Brain microvascular endothelial cell (primary cell): ENCODE measurements at places on chromosomes 3 and 15.

DNA sequence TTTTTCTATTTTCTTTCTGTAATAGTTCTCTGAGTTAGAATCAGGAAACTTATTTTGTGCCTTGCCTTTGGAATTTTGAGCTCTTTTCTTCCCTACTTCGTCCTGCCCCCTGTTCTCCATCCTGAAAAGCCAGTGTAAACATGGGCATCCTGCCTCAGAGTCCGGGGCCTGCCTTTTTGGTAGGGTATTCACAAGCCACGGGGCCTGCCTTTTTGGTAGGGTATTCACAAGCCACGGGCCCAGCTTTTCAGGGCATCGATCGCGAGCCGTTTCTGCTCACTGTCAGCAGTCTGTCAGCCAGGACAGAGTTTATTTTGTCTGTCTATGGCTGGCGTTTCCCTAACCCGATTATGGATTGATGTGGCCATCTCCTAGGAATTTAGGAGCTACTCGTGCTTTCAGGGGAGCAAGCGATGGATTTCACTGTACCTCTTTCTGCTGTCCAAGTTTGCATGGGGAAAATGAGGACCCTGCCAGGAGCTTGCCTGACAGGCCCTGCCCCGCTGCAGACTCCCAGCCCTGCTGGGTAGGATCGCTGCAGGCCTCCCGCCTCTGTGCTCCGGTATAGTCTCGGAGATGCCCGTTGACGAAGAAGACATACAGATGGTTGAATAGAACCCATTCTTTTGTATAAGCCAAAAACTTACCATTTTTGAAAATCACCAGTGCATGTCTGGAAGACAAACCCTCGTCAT lies 12.8 kb downstream of the SYNM start:
- no peak for DNase-seq

GRCh38 chr3:88211096-88211890 lies 61.5 kb downstream of the C3orf38 start:
- DNase-seq: no peak

- DNase-seq: no peak
Measured at GRCh38 chr3:106542101-106542769, 673.4 kb upstream of the CBLB start.

DNA sequence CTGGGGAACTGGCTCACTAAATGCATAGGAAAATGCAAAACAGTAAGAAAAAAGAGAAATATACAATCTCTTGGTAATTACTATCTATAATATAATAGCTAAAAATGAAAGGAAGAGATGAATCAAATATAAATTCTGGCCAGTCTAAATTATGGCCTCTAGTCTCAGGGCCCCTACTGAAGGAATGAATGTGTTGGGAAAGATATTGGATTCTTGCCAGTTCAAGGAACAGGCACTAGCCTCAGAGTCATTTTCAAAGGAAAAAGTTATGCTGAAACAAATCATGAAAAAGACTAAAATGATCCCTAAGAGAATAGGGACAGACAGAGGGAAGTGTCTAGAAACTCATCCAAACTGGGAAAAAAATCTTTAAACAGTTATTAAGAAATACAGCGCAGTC lies 62.4 kb downstream of the C3orf80 start:
- DNase-seq: no peak

DNA sequence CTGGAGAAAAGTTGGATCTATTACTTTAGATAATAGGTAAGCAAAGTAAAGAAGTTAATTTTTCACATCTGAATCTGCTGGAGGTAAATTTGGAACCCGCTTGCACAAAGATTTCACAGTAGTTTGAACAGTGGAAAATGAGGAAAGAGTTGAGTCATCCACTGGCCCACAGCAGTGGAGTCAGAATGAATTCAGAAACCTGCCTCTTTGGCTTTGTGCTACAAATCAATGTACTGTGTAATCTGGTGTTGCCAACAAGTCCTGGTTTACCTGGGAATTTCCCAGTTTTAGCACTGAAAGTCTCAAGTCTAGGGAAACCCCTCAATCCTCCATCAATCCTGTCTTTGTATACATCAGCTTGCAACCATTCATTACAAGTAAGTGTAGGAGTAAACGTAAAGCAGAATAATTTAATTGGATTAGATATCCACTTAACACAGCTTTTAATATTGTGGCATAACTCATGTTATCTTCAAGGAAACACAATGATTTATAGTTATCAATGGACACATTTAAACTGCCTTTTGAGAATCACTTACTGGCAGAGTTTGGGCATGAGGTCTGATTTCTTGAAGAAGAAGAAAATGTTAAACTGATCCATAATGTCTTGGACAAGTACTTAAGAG lies 100.6 kb downstream of the DCLK3 start:
- DNase-seq: no peak

GRCh38 chr3:186986816-186987215 lies 56.5 kb downstream of the ST6GAL1 start:
- DNase-seq: no peak

DNA sequence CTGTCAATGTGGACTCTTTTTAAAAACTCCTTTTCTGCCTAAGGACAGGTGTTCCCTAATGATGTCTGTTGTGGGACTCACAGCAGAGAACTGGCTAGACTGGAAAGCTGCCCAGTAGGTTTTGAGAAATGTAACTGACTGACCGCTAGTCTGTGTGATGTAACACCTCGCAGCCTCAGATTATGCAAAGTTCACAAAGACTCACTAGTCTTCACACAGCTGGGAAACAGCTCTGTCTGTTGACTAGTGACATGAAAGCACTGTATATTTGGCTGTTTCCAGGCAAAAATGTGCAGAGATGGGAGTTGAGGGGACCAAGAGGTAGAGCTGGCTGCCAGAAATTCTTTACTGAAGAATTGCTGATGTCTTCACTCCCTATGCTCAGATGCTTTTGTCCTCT lies 10.3 kb downstream of the PDZRN3 start:
- peak; percentile 69 for DNase-seq

DNA sequence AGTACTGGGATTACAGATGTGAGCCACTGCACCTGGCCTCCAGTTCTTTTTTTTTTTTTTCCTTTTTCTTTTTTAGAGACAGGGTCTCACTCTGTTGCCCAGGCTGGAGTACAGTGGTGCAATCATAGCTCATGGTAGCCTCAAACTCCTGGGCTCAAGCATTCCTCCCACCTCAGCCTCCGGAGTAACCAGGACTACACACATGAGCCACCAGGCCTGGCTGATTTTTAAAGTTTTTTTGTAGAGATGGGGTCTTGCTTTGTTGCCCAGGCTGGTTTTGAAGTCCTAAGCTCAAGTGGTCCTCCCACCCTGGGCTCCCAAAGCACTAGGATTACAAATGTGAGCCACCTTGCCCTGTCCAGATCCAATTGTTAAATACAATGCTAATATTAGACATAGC lies 13.6 kb upstream of the ULK3 start:
- DNase-seq: no peak

DNA sequence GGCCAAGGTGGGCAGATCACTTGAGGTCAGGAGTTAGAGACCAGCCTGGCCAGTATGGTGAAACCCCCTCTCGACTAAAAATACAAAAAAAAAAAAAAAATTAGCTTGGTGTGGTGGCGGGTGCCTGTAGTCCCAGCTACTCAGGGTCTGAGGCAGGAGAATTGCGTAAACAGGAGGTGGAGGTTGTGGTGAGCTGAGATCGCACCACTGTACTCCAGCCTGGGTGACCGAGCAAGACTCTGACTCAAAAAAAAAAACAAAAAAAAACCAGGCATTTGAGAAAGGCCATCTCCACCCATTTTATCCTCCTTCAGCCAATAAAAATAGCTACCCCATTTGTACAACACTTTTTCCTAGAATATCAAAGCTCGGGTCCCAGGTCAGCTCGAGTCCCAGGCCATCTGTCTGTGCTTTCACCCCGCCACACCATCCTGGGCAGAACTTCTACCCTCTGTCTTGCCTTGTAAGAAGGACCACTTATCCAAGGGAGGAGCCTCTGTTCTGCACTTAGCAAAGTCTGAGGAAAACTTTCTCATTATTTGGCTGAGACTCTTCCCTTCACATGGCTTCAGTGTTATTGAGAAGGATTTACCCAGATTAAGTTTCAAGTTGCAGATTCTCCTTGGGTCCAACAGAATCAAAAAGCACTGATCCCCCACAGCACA lies 99.1 kb downstream of the MESD start:
- peak; percentile 61 for DNase-seq

DNA sequence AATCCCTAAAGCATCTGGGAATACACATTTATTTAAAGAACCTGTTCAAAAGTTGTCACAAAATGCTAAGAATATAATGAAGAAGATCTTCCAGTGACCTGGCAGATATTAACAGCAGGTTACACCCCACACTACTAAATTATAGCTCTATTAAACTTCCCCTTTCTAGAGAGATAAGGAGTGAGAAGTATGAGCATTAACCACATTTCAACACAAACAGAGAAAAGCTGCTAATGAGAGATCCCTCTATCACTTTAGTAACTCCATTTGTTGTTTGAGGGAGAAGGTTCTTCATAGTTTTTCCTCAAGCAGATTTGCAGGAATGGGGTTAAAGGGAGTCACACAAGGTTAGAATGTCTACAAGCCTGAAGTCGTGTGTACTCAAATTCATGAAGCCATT lies 3.6 kb downstream of the COL8A1 start:
- DNase-seq: no peak

GRCh38 chr15:40785814-40786213 lies 16.0 kb downstream of the C15orf62 start:
- no peak for DNase-seq

GRCh38 chr3:13245615-13245978 lies 172.4 kb upstream of the IQSEC1 start:
- DNase-seq: no peak

DNA sequence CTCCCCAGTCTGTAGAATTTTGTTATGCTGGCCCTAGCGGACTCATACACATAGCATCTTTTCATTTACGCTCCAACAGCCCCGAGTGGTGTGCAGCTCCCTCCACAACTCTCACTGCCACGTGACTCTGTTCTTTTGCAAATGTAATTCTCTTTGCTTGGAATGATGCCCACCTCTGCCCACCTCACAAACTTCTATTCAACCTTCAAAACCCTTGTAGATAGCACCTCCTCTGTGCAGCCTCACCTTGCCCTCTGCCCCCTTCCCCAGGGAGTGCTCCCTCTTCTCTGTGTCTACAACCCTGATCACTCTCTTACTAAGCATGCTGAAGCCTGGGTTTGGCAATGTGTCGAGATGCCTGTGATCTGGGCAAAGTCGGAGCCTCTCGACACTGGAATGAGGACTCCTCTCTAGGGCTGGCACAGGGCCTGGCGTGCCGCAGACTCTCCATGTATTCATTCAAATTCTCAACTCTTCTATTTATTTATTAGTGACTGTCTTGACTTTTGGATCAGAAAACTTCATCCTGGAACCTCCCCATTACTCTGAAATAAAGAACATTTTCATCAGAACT lies 73.5 kb downstream of the MGLL start:
- DNase-seq: no peak

- DNase-seq: no peak
Measured at GRCh38 chr3:182965861-182966366, 14.4 kb downstream of the DCUN1D1 start.

GRCh38 chr3:189953551-189953950 lies 167.1 kb downstream of the P3H2 start:
- DNase-seq: no peak

DNA sequence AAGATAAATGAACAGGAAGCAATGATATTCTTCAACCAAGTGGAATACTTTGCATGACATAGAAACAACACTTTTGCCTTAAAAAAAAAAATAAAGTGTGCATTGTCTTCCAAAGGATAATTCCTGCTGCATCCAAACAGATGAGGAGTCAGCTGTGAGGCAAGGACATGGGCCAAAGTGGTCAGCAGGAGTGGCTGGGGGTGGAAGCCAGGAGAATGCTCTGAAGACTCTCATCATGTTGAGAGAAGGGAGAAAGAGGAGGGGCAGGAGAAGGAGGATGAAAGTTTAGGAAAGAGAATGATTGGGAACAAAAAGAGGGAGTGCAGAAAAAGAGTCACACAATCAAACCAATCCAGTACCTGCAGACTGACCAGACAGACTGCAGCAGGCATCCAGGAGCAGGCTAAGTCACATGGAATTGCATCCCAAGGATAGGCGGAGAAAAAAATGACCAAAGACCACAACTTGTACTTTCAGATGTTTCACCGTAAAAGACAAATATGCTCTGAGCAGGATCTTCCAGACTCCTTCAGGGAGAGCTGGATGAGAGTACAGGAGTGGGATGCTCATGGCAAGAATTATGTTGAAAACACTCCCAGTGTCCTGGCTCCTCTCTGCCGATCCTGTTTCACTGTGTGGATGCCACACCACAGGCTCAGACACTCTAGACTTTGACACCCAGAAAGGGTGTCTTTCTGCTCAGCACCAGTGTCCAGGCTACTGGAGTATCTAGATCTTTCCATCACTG lies 11.9 kb downstream of the ABI3BP start:
- no peak for DNase-seq

DNA sequence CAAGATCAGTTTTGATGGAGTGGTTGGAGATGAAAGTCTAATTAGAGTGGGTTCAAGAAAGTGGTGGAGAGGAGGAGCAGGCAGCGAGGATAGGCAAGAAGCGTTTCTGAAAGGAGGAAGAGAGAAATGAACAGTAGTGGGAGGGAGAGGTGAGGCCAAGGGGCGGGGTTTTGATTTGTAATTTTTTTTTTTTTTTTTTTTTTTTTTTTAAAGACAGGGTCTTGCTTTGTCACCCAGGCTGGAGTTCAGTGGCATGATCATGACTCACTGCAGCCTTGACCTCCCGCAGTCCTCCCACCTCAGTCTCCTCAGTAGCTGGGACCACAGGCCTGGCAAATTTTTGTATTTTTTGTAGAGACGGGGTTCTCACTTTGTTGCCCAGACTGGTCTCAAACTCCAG lies 36.6 kb downstream of the MRAS start:
- DNase-seq: no peak

DNA sequence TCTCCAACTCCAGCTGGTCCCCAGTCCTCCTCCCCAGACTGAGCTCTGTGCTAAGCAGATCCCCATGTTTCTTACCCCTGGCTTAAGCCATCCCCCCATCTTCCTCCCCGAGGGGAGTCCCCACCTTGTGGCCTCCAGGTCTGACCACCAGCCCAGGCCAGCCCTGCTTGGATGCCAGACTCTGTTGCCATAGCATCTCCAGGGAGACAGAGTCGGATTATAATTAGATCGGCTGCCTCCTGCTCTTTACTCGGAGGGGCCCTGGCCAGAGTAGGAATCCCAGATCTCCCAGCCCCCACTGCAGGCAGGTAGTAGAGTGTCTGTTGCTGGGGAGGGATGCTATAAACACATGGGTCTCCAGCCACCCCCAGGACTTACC lies 2.4 kb downstream of the KLHDC8B start:
- DNase-seq: peak; percentile 24

- DNase-seq: no peak
Measured at GRCh38 chr3:40464339-40465110, 7.4 kb downstream of the RPL14 start.

- DNase-seq: no peak
Measured at GRCh38 chr3:78079514-78079913, 1039.6 kb downstream of the ROBO2 start.

GRCh38 chr3:128033102-128033501 lies 19.1 kb upstream of the SEC61A1 start:
- DNase-seq: no peak

- peak; percentile 63 for DNase-seq
Measured at GRCh38 chr3:143170676-143171075, 51.1 kb downstream of the CHST2 start.

DNA sequence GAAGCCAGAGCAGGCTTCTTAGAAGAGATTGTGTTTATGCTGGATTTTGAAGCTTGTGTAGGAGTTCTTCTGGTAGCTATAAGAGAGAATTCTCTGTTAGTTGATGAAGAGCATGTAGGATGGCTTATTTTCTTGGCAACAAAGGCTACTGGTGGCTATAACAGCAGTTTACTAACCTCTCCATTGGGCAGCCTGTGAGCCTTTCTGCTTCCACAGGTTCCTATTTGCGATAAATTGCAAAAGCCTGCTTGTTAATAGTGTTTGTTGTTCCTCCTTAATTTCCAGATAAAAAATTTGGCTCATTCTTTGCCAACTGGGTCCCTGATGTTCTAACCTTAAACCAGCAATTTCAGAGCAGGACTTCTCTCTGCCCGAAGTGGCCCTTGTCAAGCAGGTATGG lies 290.6 kb upstream of the TRIM42 start:
- no peak for DNase-seq
